ENCODE measurements at places on chromosomes 2 and 18. TPM values are rescaled to one million over a fixed set of nuclear protein-coding genes. Genes with fewer than 3 reads are reported as not detected.

Gene STON1
- 5.7 TPM for total RNA-seq

Gene AKAIN1
- not detected for total RNA-seq

Gene MARCHF4
- 3.1 TPM for total RNA-seq

Gene CXCR1
- not detected for total RNA-seq

Gene PTPRN
- 5.2 TPM for total RNA-seq

Gene CIDEA
- total RNA-seq: not detected

Data from IMR-90 (cell line).